ENCODE measurements at places on chromosomes 3 and 15.

DNA sequence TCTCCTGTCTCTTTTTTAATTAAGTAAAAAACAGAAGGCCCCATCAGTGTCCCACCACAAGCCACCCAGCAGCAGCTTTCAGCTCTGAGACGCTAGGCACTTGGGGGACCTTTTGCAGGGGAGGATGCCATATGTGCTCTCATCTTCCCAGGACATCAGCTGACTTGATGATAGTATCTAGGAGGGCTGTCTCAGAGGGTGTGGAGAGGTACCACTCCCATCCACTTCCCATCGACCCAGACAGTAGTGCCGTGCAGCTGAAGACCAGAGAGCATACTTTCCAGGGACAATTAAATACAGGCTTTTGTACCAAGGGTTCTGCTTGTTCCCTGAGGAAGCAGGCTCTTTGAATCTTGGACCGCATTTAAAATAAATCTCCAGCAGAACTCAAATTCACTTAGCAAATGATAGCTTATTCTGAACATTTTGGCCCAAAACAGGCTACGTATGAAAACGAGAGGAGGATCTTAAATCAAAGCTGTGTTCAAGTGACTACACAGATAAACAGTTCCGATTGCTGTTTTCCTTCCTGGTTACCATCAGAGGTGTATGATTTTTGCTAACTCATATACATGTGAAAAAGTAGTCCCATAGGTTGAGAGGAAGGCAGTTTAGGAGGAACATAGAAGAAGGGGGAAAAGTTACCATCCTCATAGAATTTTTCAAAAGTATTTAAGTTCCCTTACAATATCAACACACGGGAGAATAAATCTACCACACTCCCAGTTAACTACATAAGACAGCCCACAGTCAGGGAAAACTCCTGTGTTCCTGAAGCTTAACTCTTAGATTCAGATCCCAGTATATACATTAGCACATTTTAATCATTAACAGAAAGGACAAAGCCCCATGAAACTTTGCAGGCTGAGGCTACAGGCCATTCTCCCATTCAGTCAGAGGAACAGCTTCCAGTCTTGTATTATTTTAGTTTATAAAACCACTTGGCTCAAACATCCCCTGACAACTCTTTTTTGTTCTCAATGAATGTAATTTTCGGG, 9.5 kb downstream of the WNT5A start:
- no peak for DNase-seq

DNA sequence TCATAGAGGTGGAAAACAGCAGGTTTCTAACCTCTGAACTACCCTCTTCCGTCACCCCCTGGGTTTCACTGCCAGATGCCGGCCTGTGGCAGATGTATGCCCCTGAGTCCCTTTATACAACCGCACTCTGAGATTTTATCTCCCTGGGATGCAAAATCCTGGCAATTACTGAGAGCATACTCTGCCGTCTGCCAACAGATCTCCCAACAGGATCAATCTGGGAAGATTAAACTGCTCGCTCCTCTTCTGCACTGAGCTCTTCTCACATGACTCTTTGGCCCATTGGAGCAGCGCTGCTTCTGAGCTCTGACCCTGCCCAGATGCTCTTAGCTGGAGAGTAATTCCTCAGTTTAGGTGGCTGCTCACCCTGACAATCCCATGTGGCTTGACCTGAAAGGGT, 133.2 kb downstream of the LIPC start:
- no peak for DNase-seq

- no peak for DNase-seq
Observed at GRCh38 chr15:42287931-42288330, 14.7 kb upstream of the TMEM87A start.

DNA sequence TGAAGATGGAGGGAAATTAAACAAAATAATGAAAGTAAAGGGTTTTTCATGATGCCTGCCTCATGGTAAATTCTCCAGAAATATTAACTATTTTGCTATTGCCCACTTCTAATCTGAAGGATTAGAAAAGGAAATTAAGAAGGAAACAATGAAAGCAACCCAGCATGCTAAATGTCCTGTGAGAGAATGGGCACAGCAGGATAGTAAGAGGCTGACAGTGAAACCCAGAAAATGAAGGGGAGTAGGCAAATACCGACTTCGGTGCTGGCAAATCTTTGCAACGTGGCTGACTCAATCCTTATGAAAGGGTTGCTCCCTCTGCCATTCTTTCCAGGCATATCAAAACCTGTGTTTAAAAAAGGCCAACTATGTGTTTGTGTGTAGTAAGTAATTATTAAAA, 147.5 kb upstream of the SYNPR start:
- DNase-seq = no peak

- DNase-seq = no peak
Observed at GRCh38 chr15:25529774-25530173, 91.0 kb upstream of the UBE3A start.

- DNase-seq = no peak
Observed at GRCh38 chr15:61119556-61119955, 109.5 kb downstream of the RORA start.

GRCh38 chr3:55549177-55549576, 62.1 kb upstream of the WNT5A start:
- DNase-seq = no peak

GRCh38 chr3:38376098-38376816, 29.7 kb downstream of the XYLB start:
- no peak for DNase-seq

GRCh38 chr3:136644212-136644611, 108.0 kb downstream of the STAG1 start:
- DNase-seq = no peak

- DNase-seq = no peak
Observed at GRCh38 chr15:31373096-31373865, 46.6 kb downstream of the KLF13 start.
